ENCODE measurements at places on chromosomes 5 and 9. TPM values are rescaled to one million over a fixed set of nuclear protein-coding genes. Genes with fewer than 3 reads are reported as not detected.

DNA sequence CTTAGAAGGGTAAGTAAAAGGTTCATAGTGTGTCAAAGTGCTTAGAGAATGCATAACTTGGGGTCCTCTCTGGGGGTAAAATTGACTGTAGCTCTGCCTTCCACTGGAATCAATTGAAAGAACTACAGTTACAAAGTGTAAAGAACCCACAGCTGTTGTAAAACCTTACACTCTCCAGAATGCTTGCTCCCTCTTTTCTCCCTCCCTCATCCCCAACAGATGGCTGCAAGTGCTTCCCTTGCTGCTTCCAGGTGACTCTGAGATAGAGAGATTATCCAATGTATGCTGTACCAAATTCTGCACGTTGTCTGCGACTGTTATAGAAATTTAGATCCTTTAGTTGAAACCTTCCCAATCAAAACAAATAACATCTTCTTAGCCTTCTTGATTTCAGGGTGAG, 126.0 kb downstream of the STK32A start:
- no peak for DNase-seq

DNA sequence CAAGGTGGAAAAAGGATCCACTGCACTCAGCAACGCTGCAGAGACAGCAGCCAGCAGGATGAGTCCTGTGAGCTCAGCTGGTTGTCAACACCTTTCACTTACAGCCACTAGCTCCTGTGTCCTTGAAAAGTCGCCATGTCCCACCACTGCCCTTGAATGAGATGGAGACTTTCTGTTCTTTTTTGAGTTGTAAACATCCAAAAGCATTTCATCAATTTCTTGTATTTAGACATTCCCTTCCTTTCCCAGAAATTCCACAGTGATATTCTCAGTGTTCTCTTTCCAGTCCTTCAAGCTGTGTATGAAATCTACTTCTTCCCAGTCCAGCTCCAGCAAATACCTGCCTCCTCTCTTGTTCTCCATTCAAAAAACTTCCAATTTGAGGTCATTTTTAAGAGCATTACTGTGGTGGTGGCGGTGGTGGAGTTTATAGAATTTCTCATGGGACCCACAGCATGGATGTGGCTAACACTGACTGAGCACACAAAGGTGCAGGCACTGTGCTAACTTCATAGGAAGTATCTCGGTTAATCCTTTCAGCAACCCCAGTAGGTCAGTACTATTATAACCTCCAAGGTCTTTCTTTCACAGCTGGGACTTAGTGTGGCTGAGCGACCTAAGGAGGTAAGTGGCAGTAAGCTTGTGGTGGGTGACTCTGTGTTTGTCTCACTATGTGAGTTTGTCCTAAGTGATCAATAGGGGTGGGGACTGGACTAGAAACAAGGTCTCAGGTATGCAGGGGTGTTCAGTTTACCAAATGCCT, 15.0 kb upstream of the GPX3 start:
- no peak for DNase-seq

- no peak for DNase-seq
Observed at GRCh38 chr5:143063175-143063970, 293.2 kb downstream of the ARHGAP26 start.

- no peak for DNase-seq
Observed at GRCh38 chr9:35495984-35496383, 6.1 kb downstream of the RUSC2 start.

GRCh38 chr9:3331801-3332200, 194.0 kb downstream of the RFX3 start:
- no peak for DNase-seq

DNA sequence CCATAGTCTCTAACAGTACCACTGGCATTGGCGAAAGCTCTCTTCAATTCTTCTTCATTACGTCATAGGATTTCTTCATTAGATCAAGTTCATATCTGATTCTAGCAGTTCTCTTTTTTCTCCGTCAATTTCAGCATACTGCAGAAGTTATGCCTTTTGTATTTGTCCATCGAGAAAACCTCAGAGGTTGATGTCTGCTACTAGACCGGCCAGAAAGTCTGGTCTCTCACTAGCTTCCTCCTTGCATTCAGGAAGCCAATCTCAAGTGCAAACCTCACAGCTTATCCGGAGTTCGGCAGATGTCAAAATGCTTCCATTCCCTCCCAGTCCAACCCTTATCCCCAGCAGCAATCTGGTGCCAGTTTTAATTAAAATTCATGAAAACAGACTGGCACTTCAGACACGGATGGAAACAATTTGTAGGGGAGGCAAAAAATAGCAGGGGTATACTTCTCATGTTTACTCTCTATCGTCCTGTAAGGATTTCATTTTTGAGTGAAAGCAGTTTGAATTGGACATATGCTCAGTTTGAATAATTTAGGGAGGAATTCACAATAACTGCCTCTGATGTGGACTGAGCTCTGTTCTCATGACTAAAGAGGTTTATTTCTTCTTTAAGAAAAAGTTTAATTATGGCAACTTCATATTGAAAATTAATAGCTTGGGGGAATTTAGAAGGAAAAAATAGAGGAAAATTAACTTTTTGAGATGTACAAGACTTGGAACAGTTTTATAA, 56.4 kb upstream of the TMC1 start:
- DNase-seq = no peak

DNA sequence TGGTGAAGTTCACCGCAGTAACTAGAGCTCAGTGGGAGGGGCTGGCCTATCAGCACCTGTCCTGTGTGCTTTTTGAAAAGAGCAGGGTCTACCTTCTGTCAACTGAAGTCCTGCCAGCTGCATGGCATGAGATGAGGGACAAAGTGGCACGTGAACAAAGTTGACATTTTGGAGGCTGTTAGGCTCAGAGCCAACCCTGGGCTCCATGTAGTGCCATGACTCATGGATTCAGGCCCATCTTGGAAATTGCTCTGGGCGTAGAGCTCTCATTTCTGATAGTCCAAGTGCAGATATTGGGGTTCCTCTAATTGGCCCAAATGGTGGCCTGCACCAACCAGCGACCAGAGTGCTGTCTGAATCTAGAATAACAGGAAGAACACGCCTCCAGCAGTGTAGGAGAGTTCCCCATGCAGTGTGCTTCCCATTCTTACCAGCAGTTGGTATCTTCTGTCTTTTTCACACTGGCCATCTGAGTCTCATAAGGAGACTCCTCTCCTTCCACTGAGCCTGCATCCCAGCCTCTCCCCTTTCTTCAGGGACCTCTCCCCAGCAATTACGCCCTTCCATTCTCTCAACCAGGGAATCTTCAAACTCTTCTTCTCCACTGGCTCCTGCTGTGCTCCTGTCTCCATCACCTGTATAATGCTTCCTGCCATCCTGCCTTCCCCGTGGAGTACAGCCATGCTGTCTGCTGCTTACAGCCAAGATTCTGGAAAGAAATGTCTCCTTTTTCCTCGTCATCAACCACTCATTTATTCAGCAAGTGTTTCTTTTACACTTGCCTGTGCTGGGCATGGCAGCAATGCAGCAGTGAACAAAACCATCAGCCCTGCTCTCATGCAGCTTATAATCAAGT, 30.4 kb downstream of the IRF1 start:
- no peak for DNase-seq

- no peak for DNase-seq
Observed at GRCh38 chr5:69024241-69024651, 69.6 kb upstream of the SLC30A5 start.

DNA sequence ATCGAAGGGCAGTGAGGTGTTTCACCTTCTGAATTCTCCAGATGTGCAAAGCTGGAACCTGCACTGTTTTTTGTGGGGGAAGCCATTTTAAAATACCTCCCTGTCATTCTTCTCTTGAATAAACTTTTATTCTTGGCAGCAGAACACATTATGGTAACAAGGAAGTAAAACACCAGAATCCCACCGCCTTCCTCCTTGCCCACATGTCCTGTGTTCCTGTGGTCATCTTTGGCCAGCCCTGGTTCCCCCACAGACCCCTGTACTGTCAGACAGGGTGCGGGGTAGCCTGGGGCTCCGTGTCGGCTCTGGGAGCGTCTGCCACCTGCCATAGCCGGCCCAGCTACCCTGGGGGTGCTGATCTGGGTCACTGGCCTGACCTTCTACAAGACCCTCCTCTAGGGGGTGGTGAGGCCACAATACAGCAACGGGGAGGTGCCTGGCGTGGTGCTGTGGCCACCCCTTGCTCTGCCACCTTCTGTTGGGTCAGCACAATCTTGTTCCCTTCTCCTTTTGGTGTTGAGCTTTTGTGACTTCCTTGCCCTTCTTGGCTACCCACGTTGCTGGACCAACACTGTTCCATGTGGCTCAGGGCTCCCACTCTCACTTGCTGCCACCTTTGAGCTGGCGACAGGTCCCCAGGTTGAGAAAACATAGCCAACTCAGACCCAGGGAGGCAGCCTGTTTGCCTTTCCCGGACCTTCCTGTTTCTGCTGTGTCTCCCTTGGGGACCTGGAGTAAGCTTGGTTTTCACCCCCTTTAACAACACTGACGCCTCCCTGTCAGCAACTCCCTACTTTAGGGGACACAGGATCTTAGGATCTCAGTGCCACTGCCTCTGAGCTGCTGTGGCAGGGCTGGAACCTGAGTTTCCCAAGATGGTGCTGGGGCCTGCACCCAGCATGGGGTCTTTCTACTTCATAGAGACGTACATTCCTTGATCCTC, 4.8 kb downstream of the WNK2 start:
- no peak for DNase-seq

Gene GPX3
- polyA plus RNA-seq = 929 TPM

Gene GGTA1
- 7.2 TPM for polyA plus RNA-seq

Gene CDKN2B-AS1
- polyA plus RNA-seq = not detected

Gene TNIP1
- polyA plus RNA-seq = 77.5 TPM

Gene PIP5KL1
- polyA plus RNA-seq = 2.0 TPM

Gene PLAC8L1
- polyA plus RNA-seq = 0.38 TPM

Gene ARHGEF37
- 5.5 TPM for polyA plus RNA-seq
